H1 (cell line): ENCODE measurements at places on chromosomes 7 and 10. TPM values are rescaled to one million over a fixed set of nuclear protein-coding genes. Genes with fewer than 3 reads are reported as not detected.

EPHA1 gene
- 86.5 and 113 TPM in 2 replicates for polyA plus RNA-seq

DNA sequence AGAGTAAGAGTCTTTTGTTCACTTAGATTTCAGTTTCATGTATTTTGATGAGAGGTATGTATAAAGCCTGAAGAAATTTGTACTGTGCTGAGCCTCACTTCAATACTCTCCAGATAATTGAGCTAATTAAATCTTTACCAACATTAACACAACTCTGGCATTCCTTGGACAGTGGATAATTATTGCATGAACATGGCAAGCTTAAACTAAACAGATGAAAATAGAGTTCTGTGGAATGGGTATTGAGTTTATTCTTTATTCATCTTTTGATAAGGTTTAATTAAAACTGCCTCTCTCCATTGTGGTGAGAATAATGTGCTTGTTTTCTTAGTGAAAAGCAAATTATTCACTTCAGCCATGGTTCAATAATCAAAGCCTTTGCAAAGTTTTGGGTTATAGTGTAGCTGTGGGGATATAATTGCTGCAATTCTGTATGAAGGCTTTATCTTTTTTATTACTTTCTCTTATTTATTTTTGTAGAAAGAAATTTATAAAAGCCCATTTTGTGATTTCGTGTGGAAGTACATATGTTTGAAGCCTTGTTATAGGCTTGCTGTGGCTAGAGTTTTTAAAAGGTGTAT, 126.4 kb upstream of the FZD1 start:
- H3K4me1 ChIP-seq: no peaks in the 10 kb centered on the region
- no peaks in the 10 kb centered on the region for H3K27me3 ChIP-seq
- H3K27ac ChIP-seq: no peak overlapping the region
- H3K4me3 ChIP-seq: no peak overlapping the region

DNA sequence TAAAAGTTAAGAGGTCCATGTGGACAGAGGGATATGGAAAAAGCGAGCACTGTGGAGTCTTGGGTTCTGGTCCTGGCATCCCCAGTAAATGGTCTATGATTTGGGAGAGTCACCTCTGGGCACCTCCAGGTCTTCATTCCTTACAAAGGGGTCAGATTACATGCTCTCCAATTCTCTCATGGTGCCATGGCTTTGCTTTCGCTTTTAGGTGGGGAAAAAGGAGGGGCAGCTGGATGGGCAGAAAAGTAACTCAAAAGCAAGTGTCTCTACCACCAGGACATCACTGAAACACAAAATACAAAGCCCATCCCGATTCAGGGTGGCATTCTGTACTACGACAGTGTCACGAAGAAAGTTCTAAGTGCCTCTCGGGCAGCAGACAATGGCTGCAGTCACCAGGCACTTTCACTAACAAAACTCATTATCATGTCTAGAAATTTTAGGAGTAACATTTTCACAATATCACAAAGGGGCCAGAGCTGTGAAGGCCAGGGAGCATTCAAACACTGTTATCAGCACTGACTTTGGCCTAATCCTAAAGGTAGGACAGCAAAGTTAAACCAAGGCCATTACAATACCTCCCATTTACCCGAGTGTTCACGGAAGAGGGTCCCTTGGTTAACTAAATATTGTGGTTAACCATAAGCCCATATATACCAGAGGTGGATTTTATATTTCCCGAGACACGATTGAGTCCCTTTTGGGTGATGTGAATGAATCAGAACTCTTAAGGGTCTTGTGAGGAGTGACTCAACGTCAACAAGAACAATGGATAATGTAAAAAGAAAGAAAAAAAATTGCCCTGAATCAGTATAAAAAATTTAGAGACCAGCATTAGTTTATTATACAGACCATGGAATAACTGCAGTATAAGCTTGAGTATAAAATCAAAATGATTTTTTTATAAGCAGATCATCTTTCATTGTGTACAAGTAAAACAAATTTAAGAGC, 2.5 kb downstream of the PSAP start:
- H3K4me1 ChIP-seq: peaks cover 6% of the 10 kb centered on the region; the same call in 1 of the 2 replicates
- no peak overlapping the region for H3K4me3 ChIP-seq
- H3K36me3 ChIP-seq: no peaks in the 10 kb centered on the region
- no peak for DNase-seq
- no peak overlapping the region for H3K27ac ChIP-seq

DNA sequence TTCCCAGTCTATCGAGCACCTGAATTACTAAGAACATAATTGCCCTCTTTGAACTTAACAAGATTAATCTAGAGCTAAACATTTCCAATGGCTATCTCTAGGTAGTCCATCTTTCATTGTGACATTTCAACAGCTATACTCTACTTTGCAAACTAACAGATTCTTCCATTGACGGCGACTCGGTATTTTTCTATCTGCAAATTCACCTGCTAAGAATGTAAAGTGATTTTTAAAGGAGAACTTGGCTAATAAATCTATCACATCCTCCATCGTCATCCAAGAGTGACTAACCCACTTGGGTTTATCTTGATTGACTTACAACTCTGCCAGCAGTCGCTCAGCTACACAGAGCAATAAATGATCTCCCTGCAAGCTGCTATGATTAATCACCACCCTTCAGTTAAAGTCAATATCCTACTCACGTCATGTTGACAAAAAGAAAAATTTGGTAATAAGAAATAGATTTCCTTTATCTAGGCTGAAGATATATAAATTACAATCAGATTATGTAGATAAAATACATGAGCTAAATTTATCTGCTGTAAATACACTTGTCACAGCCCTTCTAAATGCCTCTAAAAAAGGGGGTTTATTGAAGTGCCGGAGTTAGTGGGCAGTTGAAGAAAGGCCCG, 99.5 kb downstream of the SFMBT2 start:
- no peak for DNase-seq
- no peaks in the 10 kb centered on the region for H3K4me1 ChIP-seq
- no peaks in the 10 kb centered on the region for H3K27me3 ChIP-seq
- no peaks in the 10 kb centered on the region for H3K36me3 ChIP-seq
- no peak overlapping the region for H3K4me3 ChIP-seq

DNA sequence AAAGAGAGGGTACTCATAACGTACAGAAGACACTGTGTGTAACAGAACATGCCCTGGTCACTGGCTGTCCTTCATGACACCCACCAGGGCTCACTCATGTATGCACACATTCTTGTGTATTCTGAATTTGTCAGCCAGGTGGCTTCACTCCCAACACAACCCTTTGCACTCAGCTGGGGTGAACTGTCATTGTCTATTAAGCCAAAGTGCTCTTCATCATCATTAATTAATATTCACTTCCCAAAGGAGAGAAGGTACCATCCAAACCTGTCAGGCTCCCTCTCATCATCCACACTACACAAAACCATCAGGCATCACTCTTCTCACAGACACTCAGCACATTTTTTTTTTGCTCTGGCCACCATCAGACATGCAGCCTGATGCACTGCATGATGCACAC, 469.8 kb downstream of the SORCS1 start:
- H3K4me3 ChIP-seq: no peak overlapping the region
- no peaks in the 10 kb centered on the region for H3K4me1 ChIP-seq
- no peak overlapping the region for H3K27ac ChIP-seq
- no peaks in the 10 kb centered on the region for H3K36me3 ChIP-seq

- H3K27me3 ChIP-seq: peaks cover 28% of the 10 kb centered on the region
- no peak overlapping the region for H3K27ac ChIP-seq
- H3K4me1 ChIP-seq: peaks cover 7% of the 10 kb centered on the region; the same call in 1 of the 2 replicates
- no peak for DNase-seq
These were observed 41.2 kb upstream of the SLC35G1 start for GRCh38 chr10:93852476-93853095.

DNA sequence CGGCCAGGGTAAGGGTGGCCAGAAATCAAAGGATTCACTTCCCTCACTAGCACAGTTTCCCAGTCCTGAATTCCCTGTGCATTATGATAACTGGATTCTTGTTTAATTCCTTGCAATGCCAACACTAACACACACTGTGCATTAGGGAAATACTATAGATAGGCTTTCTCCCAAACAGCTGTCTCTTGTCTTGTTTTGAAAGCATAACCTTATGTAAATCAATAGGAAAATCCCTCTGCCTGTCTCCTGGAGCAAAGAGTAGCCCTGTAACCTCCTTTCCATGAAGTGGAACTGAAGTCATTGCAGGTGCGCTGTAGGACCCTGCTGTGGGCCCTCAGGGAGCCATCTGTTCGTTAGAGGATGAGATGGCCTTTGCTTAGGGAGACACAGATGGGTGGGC, 82.8 kb upstream of the FAM171A1 start:
- DNase-seq: no peak
- H3K4me1 ChIP-seq: no peaks in the 10 kb centered on the region
- no peaks in the 10 kb centered on the region for H3K27me3 ChIP-seq
- H3K36me3 ChIP-seq: no peaks in the 10 kb centered on the region
- H3K27ac ChIP-seq: no peak overlapping the region
- H3K4me3 ChIP-seq: no peak overlapping the region

- no peak overlapping the region for H3K4me3 ChIP-seq
- no peak for DNase-seq
- H3K27me3 ChIP-seq: no peaks in the 10 kb centered on the region
- H3K36me3 ChIP-seq: peaks cover 2% of the 10 kb centered on the region; the same call in 1 of the 2 replicates
- no peak overlapping the region for H3K27ac ChIP-seq
These were observed 93.4 kb upstream of the PDLIM1 start for GRCh38 chr10:95384011-95384704.

GRCh38 chr10:79601939-79602338, 8.8 kb upstream of the SFTPA1 start:
- no peak overlapping the region for H3K27ac ChIP-seq
- H3K4me1 ChIP-seq: no peaks in the 10 kb centered on the region
- H3K36me3 ChIP-seq: peaks cover 3% of the 10 kb centered on the region; the same call in 1 of the 2 replicates
- H3K4me3 ChIP-seq: no peak overlapping the region
- no peaks in the 10 kb centered on the region for H3K27me3 ChIP-seq
- no peak for DNase-seq

- no peaks in the 10 kb centered on the region for H3K36me3 ChIP-seq
- no peak overlapping the region for H3K4me3 ChIP-seq
- no peak for DNase-seq
These were observed 357.0 kb downstream of the RNLS start for GRCh38 chr10:88226071-88226659.

- H3K4me3 ChIP-seq: no peak overlapping the region
- H3K27ac ChIP-seq: no peak overlapping the region
- no peaks in the 10 kb centered on the region for H3K36me3 ChIP-seq
- peaks cover 10% of the 10 kb centered on the region; the same call in 1 of the 2 replicates for H3K27me3 ChIP-seq
These were observed 3.6 kb downstream of the PWWP2B start for GRCh38 chr10:132400547-132401151.
